ENCODE measurements at places on chromosomes 2 and 18.
A peak's percentile ranks its signal among the peaks of the same experiment; 100 is the strongest.

DNA sequence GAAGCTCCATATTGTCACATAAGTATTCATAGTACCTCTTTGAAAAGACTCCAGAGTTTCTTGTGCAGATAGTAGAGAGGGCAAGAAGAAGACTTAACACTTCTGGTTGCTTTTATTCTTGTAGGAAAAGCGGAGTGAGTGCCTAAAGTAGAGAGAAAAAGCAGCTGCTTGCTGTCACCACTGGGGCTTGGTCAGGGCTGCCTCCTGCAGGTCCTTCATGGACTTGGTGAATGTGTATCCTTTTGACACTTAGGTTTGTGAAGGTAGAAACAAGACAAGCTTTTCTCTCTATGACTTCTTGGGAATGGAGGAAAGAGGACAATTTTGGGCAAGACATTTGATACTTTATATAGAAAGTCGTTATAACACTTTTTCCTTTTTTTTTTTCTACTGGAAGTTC, 312.8 kb upstream of the FANCL start:
- no peak for DNase-seq

DNA sequence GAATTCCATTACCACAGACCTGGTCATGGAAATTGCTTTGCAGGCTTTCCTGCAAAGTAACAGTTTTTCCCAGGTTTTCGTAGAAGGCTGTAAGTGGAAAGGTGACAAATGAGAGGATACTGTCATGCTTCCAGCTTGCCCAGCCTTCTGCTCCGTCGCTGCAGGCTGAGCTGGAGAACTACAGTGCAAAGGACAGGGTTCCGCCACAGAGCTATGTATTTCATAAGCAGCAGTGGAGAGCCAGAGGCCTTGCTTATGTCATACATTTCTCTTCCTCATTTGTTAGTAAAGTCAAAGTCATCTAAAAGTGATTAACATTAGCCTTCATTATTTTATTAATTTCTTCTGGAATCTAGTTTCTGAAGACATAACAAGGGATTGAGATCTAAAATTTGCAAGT, 72.9 kb upstream of the RBM44 start:
- DNase-seq = no peak

- DNase-seq = no peak
These were observed 420.8 kb upstream of the SPHKAP start for GRCh38 chr2:228602288-228602687.

- no peak for DNase-seq
These were observed 547.5 kb upstream of the NRXN1 start for GRCh38 chr2:51579412-51579811.

GRCh38 chr18:48934723-48935432, 15.9 kb downstream of the SMAD7 start:
- no peak for DNase-seq

DNA sequence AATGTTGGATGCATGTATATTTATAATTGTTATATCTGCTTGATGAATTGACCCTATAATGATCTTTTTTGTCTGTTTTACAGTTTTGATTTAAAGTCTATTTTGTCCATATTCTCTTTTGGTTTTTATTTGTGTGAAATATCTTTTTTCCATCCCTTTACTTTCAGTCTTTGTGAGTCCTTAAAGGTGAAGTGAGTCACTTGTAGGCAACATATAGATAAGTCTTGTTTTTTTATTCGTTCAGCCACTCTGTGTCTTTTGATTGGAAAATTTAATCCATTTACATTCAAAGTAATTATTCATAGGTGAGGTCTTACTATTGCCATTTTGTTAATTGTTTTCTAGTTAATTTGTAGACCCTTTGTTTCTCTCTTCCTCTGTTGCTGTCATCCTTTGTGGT, 62.5 kb downstream of the NUP35 start:
- DNase-seq = no peak

DNA sequence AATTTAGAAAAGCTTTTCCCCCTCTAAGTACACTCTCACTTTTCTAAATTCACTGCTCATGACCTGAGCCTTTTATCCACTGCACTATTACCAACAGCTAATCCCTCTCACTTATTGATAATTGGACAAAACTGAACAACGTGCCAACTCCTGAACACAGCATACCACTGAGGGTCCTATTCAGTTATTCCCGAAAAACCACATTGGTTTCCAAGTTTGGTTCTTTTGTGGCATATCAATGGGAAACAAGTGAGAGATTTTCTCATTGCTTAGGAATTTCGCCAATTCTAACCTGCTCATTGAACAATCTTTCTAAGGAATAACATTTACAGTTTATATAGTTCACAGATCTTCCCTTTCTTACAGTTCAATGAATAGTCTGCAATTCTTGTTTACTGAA, 977.4 kb downstream of the TMEM182 start:
- no peak for DNase-seq

- no peak for DNase-seq
These were observed 154.8 kb upstream of the FHL2 start for GRCh38 chr2:105553538-105554196.

- no peak for DNase-seq
These were observed 469.4 kb downstream of the DLGAP1 start for GRCh38 chr18:3985664-3986063.

DNA sequence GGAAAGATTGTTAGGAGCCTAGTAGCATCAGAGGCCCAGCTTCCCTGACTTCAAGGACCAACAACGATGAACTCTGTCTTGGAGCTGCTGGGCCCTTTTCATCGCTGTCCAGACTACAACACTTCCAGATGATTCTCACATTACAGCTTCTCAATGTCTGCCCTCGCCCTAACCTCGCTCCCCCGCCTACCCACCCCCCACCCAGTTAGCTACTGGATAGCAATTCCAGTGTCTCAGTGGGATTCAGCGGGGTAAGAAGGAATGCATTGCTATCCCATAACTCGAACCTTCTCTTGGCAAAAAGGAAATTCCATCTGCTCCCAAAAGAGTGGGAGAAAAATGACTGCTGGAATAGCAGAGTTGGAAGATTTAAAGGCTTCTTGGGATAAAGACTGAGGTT, 65.0 kb downstream of the RPL37A start:
- DNase-seq = no peak

DNA sequence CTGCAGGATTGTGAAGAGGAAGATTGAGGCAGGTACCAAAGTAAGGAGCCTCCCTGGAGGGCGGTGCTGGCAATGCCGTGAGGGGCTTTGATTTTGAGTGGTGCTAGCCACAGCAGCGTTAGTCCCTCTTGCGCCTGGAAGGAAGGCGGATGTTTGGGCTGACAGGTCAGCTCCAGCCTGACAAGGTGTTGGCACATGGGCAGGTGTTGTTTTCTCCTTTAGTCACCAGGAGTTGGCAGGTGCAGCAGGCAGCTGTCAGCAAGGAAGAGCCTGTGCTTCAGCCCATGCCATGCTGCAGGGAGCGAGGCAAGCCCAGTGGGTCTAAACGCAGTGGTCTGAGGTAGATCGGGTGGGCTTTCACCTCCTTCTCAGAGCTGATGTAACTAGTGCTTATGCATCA, 8.5 kb downstream of the SEC11C start:
- DNase-seq = no peak

- DNase-seq = no peak
These were observed 26.1 kb upstream of the PDIA6 start for GRCh38 chr2:10838734-10839133.

GRCh38 chr2:45925636-45926366, 274.3 kb downstream of the PRKCE start:
- no peak for DNase-seq

GRCh38 chr2:134379293-134379692, 125.4 kb downstream of the MGAT5 start:
- no peak for DNase-seq

DNA sequence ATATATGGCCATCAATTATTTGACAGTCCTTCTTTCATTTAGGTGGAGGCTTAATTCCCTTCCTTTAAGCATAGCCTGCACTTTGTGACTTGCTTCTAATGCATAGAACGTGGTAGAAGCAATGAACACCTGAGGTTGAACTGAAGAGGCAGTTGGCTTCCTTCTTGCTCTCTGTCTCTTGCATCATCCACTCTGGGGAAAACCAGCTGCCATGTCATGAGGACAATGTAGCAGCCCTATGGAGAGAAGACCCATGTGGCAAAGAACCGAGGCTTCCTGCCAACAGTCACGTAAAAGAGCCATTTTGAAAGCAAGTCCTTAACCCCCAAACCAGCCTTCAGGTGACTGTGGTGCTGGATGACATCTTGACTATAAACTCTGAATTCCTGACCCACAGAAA, 46.8 kb downstream of the ATOH8 start:
- DNase-seq = no peak

GRCh38 chr2:68837861-68838341, 33.3 kb downstream of the BMP10 start:
- DNase-seq = no peak

GRCh38 chr2:124121760-124122275, 96.7 kb downstream of the CNTNAP5 start:
- DNase-seq = no peak

DNA sequence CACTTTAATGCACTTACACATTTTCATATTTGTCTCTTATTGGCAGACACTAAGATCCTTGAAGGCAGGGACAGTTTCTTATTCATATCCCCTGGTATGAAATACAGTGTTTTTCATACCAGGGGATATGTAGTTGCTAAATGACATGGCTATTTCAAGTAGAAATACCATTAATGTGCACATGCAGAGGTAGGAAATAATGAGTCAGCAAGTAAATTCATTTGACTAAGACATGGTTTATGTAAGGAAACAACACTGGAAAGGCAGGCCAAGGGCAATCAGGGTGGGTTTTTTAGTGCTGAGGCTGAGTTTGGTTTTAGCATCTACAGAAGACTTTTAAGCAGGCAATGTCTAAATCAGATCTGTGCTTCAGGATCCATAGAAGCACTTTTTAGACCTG, 155.9 kb downstream of the WDPCP start:
- no peak for DNase-seq

DNA sequence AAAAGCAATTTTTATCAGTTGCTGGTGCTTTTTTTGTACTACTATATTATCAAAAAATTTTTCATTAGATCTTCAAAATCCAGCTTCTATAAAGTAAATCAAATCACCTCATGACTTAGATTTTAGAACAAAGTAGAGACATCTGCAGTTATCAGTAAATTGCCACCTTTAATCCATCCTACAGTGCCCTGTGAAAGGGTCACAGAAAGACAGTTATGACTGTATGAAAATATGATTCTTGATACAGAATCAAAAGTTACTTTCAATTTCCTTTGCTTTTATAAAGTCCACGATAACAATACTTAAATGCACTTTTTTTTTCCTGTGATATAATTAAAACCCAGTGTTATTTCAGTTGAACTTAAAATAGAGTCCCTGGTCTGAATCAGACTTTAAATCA, 61.4 kb downstream of the PRPF40A start:
- no peak for DNase-seq

- no peak for DNase-seq
These were observed 56.2 kb downstream of the EFR3B start for GRCh38 chr2:25098056-25098455.

GRCh38 chr2:83234246-83234645, 1224.8 kb downstream of the SUCLG1 start:
- no peak for DNase-seq

DNA sequence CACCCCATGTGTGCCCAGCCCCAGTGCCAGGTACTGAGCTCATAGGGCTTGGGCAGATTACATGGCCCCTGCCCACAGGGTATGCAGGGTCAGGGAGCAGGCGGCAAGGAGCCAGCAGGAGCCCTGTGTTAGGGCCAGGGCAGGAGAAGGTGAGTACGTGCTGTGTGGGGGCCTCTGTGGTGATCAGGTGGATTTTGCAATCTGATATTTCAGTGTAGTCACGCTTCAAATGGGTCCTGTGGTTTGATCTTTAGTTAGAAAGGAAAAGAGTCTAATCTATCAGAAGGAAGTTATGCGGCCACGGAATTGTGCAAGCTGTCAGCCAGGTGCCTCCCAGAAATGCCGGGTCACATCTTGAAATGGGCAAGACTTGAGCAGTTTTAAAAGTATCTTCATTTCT, 13.9 kb downstream of the UBE2F start:
- DNase-seq = no peak

GRCh38 chr2:70141212-70141901, 49.5 kb downstream of the C2orf42 start:
- peak; percentile 93 for DNase-seq

DNA sequence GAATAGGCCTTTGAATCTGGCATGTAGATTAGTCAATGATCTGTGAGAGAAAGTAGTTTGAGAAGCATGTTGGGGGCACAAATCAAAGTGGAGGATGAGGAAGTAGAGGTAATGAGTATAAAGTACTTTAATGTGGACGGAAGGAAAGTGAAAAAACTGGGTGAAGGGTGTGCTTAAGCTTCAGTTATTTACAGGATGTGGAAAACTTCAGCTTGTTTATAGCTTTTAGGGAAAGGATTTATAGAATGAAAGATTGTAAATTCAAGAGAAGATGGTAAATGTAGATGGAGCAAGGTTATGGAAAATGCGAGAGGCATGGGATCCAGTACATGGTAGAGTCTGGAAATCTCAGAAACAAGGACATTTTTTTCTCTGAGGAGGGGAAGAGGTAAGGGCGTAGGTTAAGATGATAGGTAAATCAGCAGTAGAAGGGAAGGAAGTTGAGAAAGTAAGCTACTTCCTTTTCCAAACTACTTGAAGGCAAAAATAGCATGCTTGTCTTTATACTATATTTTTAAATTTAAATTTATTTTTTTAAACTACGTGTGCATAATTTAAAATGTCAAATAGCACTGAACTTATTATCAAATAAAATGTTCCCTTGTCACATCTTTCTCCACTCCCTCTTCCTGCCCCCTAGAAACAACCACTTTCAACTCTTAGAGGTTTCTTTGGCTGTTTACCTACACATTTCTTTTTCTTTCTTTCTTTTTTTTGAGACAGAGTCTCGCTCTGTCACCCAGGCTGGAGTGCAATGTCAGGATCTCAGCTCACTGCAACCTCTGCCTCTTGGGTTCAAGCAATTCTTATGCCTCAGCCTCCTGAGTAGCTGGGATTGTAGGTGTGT, 8.5 kb downstream of the FAM117B start:
- no peak for DNase-seq

DNA sequence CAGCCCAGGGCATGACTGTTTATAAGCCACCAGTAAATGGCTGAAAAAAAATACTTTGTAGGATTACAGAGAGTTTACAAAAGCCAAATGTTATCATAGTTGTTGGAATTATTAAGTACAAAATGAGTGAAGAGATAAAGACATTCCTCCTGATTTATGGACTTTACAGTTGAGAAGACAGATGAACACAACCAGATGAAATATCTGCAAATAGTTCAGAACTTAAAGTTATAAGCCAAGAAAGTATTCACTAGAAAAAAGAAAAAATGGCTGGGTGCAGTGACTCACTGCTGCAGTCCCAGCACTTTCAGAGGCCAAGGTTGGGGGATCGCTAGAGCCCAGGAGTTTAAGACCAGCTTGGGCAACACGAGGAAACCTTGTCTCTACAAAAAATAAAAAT, 11.2 kb downstream of the PMAIP1 start:
- no peak for DNase-seq

- no peak for DNase-seq
These were observed 114.8 kb downstream of the MCFD2 start for GRCh38 chr2:46800625-46801349.

- DNase-seq = no peak
These were observed 88.8 kb downstream of the GFPT1 start for GRCh38 chr2:69298261-69298660.

GRCh38 chr2:120685066-120685973, 50.3 kb upstream of the GLI2 start:
- DNase-seq = no peak
